ENCODE measurements at places on chromosomes 12 and 14. TPM values are rescaled to one million over a fixed set of nuclear protein-coding genes. Genes with fewer than 3 reads are reported as not detected.

DNA sequence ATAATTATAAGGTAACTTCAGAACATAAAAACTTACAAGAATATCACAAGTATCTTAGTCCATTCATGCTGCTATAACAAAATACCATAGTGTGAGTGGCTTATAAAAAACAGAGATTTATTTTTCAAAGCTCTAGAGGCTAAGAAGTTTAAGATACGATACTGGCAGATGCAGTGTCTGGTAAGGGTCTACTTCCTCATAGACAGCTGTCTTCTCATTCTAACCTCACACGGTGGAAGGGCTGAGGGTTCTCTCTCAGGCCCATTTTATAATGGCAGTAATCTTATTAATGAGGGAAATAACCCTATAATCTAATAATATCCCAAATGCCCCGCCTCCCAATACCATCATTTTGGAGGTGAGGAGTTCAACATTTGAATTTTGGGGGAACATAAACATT is 23.7 kb upstream of the OSBPL8 start:
- DNase-seq: no peak

- peak; percentile 46 for DNase-seq
Measured at GRCh38 chr14:33837943-33838683, 112.8 kb downstream of the EGLN3 start.

DNA sequence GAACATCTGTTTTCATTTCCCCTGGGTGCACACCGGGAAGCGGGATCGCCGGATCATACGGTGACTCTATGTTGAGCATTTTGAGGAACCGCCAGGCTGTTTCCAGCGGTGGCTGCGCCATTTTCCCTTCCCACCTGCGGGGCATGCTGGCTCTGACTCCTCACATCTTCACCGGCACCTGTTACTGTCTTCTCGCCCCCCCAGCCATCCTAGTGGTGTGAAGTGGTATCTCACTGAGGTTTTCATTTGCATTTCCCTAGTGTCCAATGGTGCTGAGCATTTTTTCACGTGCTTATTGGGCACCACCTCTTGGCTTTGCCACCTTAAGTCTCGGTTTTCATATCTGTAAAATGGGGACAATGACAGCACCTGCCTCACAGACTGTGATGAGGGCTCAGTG is 44.1 kb upstream of the EML1 start:
- DNase-seq: no peak

DNA sequence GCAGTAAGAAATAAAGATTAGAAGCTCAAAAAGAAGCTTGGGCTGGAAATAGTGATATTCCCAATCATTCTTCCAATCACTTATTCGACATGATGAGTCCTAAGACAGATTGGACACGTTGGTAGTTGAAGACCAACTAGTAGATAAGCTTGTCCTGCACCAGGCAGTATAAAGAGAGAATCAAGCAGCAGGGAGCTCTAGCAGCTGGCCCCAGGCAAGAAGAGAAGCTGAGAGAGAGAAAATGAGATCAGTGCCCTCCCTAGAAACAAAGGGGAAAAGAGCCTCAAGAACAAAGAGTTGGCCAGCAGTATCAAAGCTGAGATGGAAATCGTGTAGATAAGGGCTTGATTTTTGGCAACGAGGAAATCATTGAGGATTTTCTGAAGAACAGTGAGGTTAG is 20.6 kb downstream of the RASSF8 start:
- no peak for DNase-seq

- peak; percentile 5 for DNase-seq
Measured at GRCh38 chr14:83940253-83940652, 1589.7 kb upstream of the FLRT2 start.

DNA sequence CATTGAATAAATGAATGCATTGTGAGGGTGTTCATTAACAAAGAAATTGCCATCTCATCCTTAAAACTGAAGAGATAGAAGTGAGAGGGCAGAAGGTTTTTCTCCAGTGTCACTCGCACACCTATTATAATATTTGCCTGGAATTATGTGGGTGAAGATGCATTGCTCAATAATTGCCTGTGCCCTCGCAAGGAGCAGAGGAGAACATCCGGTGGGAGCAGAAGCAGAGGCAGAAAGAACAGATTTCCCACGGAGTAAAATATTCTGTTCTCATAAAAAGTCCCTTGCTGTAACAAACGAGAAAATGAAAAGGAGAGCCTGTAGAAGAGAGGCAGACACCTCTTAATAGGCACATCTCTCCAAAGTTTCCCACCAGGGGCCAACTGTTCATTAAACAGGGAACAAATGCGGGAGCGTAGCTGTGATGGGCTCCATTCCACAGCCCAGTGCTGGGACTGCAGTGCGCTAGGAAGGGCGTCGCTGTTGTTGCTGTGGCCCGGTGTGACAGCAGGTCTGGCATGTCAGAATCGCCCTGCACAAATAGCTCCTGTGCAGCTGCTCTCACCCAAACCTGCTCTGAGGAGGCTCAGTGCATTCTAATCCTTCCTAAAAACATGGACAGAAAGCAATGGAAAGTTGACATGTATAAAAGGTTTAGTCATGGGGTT is 359.8 kb downstream of the APAF1 start:
- no peak for DNase-seq

DNA sequence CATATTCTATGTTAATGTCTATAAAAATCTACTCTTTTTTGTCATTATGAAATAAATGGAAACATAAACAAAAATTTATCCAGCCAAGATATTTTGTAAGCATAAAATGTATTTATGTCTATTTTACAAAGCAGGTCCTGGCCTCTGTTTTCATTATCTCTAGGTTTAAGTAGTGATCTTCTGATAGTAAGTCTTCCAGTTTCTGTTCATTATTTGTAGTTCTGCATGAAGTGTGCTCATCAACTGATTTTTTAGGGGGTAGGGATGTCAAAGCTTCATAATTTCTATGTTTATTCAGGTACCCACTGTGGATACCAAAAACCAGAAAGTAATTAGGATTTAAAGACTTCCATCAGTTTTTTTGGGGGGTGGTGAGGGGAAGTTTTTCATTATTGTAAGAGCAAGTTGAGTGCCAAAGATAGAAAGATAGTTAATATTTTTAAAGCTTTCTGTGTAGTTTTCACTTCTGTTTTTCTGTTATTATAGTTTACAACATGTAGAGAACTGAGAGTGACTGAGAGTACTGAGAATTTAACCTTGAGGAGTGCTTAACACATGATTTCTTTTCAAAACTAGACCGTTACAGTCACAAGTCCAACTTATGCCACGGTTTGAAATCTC is 30.6 kb upstream of the LMO3 start:
- DNase-seq: no peak

GRCh38 chr14:100835548-100836310 is 9.8 kb downstream of the MEG3 start:
- DNase-seq: no peak

DNA sequence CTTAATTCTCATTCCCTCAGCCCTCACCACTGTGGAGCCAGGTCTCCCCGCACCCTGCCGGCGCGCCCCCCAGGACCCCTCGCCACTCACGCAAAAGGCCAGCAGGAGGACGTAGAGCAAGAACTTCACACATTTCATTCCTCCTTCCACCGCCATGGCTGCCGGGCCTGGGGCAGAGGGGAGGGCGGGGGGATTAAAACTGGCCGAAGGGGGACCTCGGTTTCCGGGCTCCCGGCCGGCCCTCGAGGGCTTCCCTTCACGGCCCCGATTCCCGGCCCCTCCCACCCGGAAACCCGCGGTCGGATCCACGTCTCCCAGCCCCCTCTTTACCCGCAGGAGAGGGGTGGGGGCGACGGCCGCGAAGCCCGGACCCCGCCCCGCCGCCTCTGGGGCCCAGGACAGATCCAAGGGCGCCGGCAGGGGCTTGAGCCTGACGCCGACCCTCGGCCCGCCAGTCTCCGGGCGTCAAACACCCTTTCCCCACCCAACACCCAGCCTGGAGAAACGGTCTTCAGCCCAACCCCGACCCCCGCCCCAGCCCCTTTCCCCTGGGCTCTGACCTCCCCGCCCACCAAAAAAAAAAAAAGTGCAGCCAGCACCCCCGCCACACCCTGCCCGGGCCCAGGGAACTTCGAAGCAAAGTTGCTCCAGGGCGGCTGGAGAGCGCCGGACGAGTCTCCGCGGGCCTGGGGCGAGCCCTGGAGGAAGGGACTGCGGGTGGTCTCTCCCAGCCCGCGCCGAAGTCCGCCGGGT is 447 bp downstream of the CD63 start:
- peak; percentile 93 for DNase-seq

DNA sequence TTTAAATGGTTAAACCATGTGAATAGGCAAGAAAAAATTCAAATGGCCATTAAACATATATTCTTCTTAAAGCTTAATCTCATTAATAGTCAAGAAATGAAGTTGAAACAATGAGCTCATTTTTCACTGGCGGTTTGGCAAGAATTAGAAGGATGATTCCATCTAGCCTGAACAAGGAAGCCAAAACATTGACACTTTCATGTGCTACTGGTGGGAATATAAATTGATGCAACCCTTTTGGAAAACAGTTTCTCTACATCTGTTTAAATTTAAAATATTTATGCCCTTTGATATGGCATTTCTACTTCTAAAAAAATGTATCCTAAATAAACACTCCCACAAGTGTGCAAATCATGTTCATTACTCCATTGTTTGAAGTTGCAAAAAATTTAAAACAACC is 174.7 kb upstream of the HIF1A start:
- peak; percentile 64 for DNase-seq

- DNase-seq: no peak
Measured at GRCh38 chr14:85572011-85572410, 42.1 kb downstream of the FLRT2 start.

DNA sequence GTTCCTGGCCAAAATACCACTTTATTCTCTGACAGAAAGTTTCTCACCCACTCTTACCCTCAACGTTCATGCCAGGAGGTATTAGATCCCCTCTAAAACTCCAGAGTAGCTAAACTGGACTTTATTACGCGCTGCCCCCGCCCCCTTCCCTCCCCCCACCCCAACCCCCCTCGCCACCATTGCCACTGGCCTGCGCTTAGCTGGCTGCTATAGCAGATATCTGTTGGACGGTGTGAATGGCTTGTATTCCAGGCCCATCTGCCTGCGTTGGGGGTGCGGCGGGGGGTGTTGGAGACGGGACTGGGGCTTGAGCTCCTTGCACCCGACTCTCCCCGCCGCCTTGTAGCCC is 564 bp upstream of the THTPA start:
- DNase-seq: no peak

DNA sequence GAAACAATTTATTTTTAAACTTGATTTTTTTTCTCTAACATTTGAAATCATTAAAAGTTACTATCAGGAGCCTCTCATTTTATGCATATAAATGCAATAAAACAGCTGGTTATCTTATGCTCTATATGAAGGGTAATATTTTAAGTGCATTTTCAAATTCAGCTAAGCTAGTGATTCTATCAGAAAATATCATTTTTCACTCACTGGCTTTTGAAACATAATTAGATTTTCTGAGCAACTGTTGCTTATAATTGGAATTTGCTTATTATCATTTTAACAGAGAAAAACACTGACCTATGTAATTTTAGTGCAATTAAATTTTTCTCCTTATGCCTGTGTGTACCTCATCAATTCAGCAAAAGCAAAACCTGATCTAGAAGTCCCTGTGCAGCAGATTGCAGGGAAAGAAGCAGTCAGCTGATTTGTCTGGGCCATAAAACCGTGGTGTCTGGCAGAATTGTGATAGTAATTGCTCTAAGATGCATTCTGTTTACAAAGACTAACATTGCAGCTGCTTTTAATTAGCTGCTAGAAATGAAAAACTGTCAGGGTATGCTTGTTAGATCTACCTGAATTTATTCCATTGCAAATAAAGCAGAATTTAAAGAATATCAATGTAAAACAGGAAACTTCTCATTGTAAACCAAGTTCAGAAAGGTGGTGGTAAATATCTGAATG is 75.0 kb downstream of the BICD1 start:
- peak; percentile 24 for DNase-seq

- peak; percentile 10 for DNase-seq
Measured at GRCh38 chr14:72023128-72024042, 91.2 kb downstream of the RGS6 start.

- DNase-seq: no peak
Measured at GRCh38 chr14:41343857-41344256, 262.8 kb upstream of the LRFN5 start.

GRCh38 chr12:108694812-108695278 is 36.5 kb downstream of the CORO1C start:
- DNase-seq: no peak

GRCh38 chr14:35678403-35679028 is 130.6 kb downstream of the RALGAPA1 start:
- peak; percentile 16 for DNase-seq

- DNase-seq: no peak
Measured at GRCh38 chr12:69927164-69927563, 102.1 kb downstream of the MYRFL start.

DNA sequence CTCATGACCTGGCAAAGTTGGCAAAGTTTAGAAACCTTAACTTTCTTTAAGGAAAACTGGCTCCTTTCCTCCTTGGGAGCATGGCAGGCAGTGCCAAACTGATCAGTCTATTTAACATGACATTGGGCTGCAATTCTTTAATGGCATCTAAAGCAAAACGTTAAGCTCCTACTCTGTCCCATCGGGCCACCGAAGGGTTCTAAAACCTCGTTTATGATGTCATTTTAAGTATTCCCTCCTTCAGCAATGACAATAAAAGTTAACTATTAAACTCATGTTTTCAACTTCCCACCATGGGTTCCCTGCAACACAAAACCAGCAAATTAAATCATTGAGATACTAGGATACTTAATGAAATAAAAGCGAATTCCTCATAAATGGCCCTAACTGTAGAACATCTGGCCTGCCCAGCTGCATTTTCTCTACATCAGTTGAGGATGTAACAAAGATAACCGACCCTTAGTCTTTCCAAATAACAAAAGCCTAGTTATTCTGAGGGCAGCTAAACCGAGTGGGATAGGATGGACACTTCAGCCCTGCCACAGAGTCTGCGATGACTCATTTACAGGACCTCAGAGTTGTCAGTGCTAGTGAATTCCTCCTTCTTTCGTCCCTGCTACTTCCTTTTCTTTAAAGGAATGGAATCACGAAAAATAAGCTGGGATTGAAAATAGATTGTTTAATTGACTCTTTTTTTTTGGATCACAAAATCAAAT is 34.5 kb upstream of the RIC8B start:
- no peak for DNase-seq

DNA sequence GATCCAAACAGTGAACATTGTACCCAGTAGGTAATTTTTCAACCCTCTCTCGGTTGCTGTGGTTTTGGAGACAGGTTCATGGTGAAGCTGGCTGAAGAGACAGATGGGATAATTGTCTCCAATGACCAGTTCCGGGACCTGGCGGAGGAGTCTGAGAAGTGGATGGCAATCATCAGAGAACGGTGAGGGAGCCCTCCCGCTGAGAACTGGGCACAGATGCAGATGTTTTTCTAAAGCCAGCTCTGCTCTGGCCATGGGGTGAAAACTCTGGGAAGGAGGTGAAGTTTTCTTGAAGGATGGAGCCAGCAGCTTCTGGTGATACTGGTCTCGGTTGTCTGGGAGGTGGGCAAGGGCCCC is 6.2 kb downstream of the KHNYN start:
- DNase-seq: no peak

GRCh38 chr12:72540811-72541210 is 268.6 kb downstream of the TRHDE start:
- no peak for DNase-seq

Gene PIGH
- 10.0 TPM for total RNA-seq

Gene CACNA2D4
- total RNA-seq: 1.6 TPM

Gene IL23A
- 0.18 TPM for total RNA-seq

Gene MGST1
- 4.1 TPM for total RNA-seq

Gene HNRNPA1
- total RNA-seq: 442 TPM

Gene GPR137C
- total RNA-seq: 1.8 TPM

Gene ACOT6
- total RNA-seq: not detected

Gene NXPH4
- 1.2 TPM for total RNA-seq

Gene M6PR
- 74.9 TPM for total RNA-seq

Gene SERPINA12
- not detected for total RNA-seq

Gene SPTB
- total RNA-seq: 126 TPM

Gene KRT3
- total RNA-seq: not detected

Gene TMEM117
- total RNA-seq: 13.0 TPM

Gene ZBTB42
- 3.3 TPM for total RNA-seq

Gene NFYB
- total RNA-seq: 28.4 TPM
